ENCODE measurements at places on chromosomes 1 and 21.

- DNase-seq, result peak; percentile 7
These were observed 1232.0 kb downstream of the KCNT2 start for GRCh38 chr1:195376190-195376589.

DNA sequence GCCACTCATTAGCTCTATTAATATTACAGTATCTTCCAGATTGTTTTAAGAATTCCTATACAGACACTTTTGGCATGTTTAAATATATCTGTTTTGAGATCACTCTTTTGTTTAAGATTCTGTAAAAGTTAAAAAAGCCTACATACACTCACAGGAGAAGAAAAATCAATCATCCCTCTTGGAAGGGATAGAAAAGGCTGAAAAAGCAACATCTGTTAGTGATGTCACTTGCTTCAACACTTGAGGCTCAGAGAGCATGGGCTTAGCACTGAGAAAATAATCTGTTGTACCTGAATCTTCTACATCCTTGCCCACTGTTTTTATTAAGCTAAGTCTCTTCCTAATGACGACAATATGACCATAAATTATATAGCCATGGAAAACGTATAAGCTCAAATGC, 127.0 kb downstream of the ZP4 start:
- no peak for DNase-seq

- DNase-seq, result no peak
These were observed 1.0 kb downstream of the APOA2 start for GRCh38 chr1:161222175-161223019.

- DNase-seq, result no peak
These were observed 112.9 kb downstream of the MAB21L3 start for GRCh38 chr1:116224111-116224510.

- no peak for DNase-seq
These were observed 2.3 kb upstream of the ACTA1 start for GRCh38 chr1:229436201-229436600.

DNA sequence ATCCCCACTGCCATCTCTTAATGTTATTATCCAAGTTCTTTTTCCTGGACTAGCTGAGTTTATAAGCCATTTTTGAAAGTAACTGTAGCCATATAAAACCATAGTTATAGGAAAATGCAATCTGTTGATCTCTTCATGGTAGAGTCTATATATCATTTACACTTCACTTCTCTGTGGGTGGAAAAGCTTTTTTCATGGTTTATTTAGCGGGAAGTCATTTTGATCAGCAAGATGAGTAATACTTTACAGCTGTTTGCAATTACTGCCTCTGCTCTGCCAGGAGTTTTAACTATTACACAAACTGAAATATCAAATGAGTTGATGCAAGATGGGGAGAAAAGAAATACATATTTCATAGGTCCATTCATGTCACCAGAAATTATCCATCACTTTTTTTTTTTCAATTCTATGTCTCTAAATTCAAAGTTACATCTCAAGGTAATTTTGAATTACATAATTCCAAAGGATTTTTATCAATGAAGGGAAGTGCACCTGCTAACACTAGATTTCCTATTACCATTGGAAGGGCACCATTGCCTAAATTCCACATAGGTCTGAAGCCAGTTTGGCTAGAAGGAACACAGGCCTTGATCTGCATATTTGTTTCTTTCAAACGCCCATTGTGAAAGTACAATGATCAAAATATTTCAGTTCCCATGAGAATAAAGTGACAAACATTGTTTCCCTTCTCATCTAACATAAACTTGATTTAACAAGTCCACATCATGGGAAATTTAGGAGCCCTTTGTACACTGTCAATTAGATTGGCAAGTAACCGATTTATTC, 296.7 kb downstream of the ZNF326 start:
- DNase-seq, result no peak

DNA sequence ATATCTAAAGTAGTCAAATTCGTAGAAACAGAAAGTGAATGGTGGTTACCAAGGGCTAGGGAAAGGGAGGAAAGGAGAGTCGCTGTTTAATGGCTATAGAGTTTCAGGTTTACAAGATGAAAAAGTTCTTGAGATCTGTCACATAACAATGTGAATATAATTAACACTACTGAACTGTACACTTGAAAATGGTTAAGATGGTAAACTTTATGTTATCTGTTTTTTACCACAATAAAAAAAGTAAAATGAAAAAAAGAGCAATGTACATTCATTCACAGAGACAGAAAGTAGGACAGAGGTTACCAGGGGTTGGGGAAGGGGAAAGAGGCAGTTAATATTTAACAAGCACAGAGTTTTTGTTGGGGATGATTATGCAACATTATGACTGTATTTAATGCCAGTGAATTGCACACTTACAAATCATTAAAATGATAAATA, 53.3 kb upstream of the SEC16B start:
- DNase-seq, result no peak
